ENCODE measurements at places on chromosomes 12 and 14.

DNA sequence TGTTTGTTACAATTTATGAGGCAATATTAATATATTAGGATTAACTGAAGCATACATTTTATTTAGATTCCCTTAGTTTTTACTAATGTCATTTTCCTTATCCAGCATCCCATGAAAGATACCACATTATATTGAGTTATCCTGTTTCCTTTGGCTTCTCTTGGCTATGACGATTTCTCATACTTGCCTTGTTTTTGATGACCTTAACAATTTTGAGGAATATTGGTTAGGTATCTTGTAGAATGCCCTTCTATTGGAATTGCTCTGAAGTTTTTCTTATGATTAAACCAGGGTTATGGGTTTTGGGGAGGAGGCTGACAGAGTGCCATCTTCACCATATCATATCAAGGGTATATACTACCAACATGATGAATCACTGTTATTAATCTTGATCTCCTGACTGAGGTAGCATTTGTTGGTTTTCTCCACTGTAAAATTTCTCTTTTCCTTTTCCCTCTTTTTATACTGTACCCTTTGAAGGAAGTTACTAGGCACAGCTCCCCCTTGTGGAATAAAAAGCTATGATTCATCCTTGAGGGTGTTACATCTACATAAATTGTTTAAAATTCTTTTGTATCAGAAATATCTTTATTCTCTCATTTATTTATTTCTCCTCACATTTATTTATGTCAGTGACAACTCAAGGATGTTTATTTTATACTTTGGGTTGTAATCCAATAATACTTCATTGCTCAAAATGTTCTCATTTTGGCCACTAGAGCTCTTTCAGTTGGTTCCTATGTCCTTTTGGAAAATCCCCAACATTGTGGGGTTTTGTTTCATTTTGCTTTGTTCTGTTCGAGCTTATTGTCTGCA lies 239.0 kb downstream of the SLC16A7 start:
- no peak for DNase-seq

GRCh38 chr14:58912799-58913432 lies 275.2 kb downstream of the DACT1 start:
- DNase-seq: no peak

- DNase-seq: peak; percentile 54
Measured at GRCh38 chr14:50560931-50561285, 963 bp downstream of the ATL1 start.

DNA sequence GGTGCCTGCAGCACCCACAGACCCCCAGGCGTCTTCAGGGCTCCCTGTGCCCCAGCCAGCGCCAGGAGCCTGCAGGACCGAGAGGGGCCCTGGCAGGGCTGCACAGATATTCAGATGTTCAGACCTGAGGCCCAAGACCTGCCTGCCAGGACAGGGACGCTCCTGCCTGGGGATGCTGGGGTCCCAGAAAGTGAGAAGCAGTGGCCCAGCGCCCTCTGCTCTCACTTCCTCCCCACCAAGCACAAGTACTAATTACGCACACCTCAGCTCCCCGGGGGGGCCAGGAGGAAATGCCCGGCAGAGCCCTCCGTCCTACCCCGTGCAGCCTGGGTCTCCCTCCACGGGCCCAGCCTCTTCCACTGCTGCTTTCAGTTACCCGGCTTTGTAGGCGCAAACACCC lies 28.8 kb upstream of the INF2 start:
- DNase-seq: no peak

DNA sequence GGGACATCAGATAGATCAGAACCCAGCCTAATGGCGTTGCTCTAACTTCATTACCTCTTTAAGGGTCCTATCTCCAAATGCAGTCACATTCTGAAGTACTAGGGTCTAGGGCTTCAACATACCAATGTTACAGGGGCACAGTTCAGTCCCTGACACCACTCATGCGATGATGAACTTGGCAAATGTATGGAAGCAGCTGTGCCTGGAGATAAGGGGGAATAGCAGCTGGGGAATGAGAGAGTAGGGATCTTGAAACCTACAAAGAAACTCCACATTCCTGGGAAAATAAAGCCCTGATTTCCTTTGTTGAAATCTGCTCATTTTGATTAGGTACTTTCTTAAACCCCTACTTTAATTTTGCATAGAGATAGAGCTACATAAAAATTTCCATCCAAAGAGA lies 20.5 kb upstream of the TMCC3 start:
- no peak for DNase-seq

- no peak for DNase-seq
Measured at GRCh38 chr14:50312734-50313054, 570 bp downstream of the DMAC2L start.

GRCh38 chr14:103593577-103593976 lies 30.8 kb downstream of the COA8 start:
- no peak for DNase-seq

GRCh38 chr12:49068879-49069506 lies 786 bp downstream of the RHEBL1 start:
- no peak for DNase-seq

GRCh38 chr12:52395761-52396434 lies 10.2 kb downstream of the KRT82 start:
- DNase-seq: no peak

- DNase-seq: no peak
Measured at GRCh38 chr14:69712599-69713088, 54.3 kb upstream of the SRSF5 start.

DNA sequence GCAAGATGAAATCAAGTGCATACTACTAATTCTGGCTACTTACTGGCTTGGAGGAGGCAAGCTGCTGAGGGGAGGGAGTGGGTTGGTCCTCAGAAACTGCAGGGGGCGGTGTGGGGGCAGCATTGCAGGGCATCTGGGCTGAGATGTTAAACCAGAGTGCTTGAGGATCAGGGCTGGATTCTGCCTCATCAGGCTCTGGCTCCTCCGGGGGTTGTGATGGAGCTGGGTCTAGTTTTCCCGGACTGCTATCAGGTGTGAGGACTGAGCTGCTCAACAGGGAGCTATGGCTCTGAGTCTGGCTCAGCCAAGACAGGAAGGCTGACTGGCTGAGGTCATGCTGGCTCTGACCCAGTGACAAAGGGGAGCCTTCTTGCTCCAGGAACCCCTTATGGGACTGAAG lies 28.6 kb downstream of the BAZ2A start:
- DNase-seq: peak; percentile 11

DNA sequence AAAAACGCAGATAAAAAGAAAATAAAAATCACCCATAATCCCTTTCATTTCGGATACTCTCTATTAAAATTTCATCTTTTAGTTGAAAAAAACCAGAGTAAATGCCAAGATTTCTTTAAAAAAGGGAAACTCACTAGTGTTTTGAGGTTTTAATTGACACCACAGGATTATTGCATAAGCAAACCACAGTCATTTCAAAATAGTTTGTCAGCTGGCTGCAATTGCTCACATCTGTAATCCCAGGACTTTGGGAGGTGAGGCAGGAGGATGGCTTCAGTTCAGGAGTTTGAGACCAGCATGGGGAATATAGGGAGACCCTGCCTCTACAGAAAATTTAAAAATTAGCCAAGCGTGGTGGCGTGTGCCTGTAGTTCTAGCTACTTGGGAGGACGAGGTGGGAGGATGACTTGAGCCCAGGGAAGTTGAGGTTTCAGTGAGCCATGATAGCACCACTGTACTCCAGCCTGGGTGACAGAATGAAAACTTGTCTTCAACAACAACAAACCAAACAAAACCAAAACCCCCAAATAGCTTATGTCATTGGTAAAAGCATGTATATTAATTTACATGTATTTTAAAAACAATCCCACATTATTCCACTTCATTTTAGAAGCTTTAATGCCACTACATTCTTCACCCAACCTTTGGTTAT lies 48.8 kb downstream of the SYNE2 start:
- DNase-seq: no peak

- no peak for DNase-seq
Measured at GRCh38 chr12:12221560-12221959, 45.3 kb downstream of the LRP6 start.

DNA sequence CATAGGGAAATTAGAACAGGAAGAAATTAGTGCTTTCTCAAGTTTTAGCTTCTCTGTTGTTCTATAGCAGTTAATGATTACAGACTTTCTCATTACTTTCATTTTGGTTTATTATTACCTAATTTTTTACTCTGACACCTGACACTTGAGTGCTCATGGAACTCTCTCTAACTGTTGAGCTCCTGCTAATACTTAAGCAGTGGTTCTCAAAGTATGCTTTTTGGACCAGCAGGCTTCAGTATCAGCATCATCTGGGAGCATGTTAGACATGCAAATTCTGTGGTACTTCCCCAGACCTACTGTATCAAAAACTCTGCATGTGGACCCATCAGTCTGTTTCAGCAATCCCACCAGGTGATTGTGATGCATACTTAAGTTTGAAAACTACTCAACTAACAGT lies 235.3 kb downstream of the CCDC91 start:
- no peak for DNase-seq

- no peak for DNase-seq
Measured at GRCh38 chr12:14395074-14395778, 29.7 kb downstream of the ATF7IP start.

GRCh38 chr12:89372584-89373370 lies 20.5 kb upstream of the DUSP6 start:
- no peak for DNase-seq

DNA sequence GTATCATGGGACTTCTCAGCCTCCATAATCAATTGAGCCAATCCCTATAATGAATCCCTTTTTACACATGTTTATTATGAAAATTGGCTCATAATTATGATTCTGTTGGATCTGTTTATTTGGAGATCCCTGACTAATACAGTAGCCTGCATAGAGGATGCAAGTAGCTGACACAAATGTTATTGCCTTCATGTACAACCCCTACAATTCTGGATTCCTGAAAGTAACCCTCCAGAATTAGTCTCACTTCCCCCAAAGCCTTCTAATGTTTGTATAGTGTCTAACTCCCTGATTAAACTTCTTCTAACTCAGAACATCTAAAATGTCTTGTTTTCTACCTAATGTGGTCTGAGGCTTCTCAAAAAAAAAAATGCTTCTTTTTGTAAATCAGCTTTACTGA lies 6.6 kb upstream of the SMIM10L1 start:
- DNase-seq: no peak

DNA sequence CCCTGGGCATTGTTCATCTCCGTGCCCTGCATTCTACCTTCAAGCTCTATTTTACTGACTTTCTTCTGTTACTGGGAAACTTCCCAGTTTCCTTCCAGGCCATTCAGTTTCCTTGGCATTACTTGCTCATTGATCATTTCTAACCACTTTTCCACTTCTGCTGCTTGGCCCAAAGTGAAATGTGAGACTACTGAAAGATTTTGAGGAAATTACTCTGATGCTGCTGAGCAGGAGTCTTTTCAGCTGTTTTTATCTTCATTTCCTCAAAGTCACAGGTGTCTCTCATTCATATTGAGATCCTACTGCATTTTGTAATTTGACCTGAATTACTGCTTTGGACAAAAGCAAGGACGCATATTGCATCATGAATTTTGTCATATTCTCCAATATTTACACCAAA lies 26.4 kb upstream of the DBX2 start:
- no peak for DNase-seq

DNA sequence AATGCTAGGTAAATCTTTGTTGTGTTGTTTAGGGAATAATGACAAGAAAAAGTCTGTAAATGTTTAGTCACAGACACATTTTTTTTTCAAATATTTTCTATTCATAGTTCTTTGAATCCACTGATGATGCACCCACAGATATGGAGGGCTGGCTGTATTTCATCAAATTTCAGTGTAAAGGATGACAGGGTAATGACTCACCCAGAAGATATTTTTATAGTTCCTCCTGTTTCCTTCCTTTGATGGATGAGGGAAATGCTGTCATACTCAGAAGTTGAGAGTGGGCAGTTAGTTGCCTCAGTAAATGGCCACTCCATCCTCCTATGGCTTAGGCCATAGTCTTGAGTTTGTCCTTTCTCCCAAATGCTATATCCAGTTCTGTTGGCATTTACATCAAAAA lies 76.9 kb upstream of the REP15 start:
- DNase-seq: no peak

- no peak for DNase-seq
Measured at GRCh38 chr14:79363291-79363690, 848.0 kb downstream of the DIO2 start.

DNA sequence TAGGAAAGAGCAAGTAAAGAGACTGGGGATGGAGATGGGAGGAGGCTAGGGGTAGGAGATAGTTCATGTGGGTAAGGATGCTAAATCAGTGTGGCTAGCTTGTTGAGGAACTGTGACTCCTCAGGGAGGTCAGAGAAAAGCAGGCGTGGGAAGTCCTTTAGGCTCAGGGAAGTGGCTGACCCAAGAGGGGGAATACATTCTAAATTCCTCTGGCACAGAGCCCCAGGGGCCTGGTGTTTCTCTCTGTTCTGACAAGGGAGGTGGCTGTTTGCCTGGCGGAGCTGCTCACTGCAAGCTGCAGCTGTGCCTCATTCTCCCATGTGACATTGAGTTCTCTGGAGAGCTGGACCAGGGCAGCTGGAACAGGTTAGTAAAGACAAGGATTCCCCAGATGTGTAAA lies 152.2 kb upstream of the SLC38A2 start:
- DNase-seq: no peak

GRCh38 chr12:48132826-48133225 lies 13.7 kb downstream of the PFKM start:
- DNase-seq: no peak

DNA sequence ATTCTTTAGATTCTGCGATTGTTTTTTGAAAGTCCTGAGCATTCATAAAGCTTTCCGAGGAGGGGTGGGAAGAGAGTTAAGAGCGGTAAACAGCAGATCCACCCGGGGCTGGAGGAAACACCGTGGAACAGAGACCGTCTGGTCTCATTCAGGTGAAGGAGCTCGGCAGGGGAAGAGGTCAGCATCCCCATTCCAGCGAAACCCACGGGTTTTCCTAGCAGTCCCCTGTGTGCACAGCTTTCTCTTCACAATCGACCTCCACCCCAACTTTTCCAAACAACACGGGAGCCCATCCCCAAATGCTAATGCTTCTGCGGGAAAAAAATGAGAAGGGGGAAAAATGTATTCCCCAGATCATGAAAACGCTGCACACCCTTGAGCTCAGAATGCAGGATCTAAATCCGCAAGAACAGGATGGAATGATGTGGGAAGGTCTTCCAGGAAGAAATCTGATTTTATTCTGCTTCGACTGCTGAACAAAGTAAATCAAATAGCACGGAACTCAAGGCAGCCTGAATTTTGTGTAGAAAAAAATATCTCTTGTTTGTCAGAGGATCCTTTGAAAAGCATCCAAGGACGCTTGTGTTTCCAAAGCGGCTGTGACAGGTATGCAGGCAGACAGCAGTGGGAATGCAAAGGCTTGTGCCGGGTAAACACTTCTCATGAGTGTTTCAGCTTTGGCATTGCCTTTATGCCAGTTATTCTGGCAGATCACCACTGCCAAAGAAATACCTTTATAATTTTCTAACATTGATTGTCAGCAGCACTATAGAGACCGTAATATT lies 128.8 kb downstream of the NDUFA12 start:
- no peak for DNase-seq

DNA sequence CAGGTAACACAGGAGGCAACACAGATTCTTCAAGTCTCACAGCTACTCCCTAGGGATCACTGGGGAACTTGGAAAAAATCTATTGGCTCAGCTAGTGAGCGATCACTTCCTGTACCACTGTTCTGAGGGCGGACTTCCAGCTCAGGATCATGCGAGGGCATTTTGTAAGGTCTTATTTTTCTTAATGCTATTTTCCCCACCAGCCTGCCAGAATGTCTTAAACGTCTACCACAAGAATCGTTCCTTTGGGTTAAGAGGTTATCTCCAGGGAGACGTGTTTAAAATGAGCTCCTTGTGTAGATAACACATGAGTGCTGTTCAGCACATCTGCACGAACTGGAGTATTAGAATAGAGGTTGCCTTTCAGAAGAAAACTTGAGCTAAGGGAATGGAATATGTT lies 162.6 kb downstream of the ETNK1 start:
- DNase-seq: no peak

- DNase-seq: no peak
Measured at GRCh38 chr12:3149515-3150307, 72.5 kb downstream of the TSPAN9 start.

- no peak for DNase-seq
Measured at GRCh38 chr14:54291491-54292191, 105.2 kb upstream of the CDKN3 start.
